A549 treated with ZK216348 at 1 μM for 4 hours (cell line): ENCODE measurements at places on chromosomes 12 and 14. TPM values are rescaled to one million over a fixed set of nuclear protein-coding genes. Genes with fewer than 3 reads are reported as not detected.

REP15 gene
- 0.45 to 0.64 TPM (median 0.55 TPM) in 4 of 5 replicates, not detected in the other for total RNA-seq

SLC41A2 gene
- total RNA-seq = 18.7 to 26.6 TPM (median 22.2 TPM) in 5 replicates

TMEM229B gene
- total RNA-seq = 0.15 to 0.24 TPM (median 0.18 TPM) in 5 replicates

ASB2 gene
- 0.60 to 2.0 TPM (median 1.0 TPM) in 5 replicates for total RNA-seq

CCDC63 gene
- not detected in 5 replicates for total RNA-seq

OASL gene
- 2.7 to 4.1 TPM (median 3.7 TPM) in 5 replicates for total RNA-seq

LAG3 gene
- total RNA-seq = 0.79 to 2.2 TPM (median 1.6 TPM) in 5 replicates

SLC7A8 gene
- 0.73 to 1.9 TPM (median 1.4 TPM) in 5 replicates for total RNA-seq

PLEKHD1 gene
- total RNA-seq = 0.05 TPM in 2 of 5 replicates, not detected in the others

NACA gene
- 1,425 to 2,175 TPM (median 1,541 TPM) in 5 replicates for total RNA-seq

WNT5B gene
- 0.95 to 4.2 TPM (median 2.4 TPM) in 5 replicates for total RNA-seq

MIP gene
- not detected in 5 replicates for total RNA-seq

POTEM gene
- not detected in 5 replicates for total RNA-seq

GXYLT1 gene
- 7.2 to 16.9 TPM (median 14.7 TPM) in 5 replicates for total RNA-seq
